DMS 273 treated with DMSO at 0.1 percent for 48 hours (cell line): ENCODE measurements at places on chromosomes 1 and 21.

DNA sequence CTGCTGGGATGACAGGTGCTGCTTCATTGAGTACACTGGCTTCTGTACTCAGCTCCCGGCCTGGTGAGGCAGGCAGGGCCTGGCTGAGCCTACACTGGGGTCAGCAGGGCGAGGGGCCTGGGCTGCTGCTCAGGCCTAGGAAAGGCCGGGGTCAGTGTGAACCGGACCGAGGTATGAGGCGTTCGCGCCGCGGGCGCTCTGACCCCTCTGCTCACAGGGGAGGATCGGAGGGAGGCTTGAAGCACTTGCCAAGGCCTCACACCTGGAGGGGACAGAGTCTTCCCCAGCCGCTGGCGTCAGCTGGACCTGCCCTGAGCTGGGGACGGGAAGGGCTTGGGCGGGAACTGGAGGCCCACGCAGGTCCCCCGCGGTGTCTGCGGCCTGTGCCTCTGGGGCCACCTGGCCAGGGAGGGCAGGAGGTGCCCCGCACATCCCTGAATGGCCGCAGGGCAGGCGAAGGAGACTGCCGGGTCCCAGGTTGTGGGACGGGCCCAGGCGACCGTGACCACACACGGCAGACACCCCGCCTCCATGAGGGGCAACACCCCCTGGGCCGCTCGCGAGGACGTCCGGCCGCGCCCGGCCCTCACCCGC, 466 bp downstream of the PEX10 start:
- no peak for DNase-seq

DNA sequence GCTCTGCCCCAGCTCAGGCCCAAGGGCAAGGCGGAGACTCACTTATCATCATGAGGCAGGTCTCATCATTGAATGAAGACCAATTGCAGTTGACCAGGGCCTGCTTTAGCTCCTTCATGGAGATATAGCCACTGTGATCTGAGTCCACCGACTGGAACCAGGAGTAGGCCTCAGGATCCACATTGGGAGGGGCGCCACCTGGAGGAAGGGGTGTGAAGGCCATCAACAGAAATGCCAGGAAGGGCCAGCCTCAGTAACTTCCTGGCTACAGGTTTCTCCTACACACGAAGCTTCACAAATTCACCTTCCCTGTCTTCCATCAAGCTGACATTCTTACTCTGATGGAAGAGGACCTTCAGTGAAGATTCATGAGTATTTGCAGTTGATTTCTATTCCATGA, 11.6 kb downstream of the PEF1 start:
- no peak for DNase-seq

GRCh38 chr1:73040811-73041210, 758.5 kb upstream of the NEGR1 start:
- DNase-seq: no peak

- DNase-seq: peak; percentile 51
These were observed 33.1 kb upstream of the SELENON start for GRCh38 chr1:25766721-25767436.

DNA sequence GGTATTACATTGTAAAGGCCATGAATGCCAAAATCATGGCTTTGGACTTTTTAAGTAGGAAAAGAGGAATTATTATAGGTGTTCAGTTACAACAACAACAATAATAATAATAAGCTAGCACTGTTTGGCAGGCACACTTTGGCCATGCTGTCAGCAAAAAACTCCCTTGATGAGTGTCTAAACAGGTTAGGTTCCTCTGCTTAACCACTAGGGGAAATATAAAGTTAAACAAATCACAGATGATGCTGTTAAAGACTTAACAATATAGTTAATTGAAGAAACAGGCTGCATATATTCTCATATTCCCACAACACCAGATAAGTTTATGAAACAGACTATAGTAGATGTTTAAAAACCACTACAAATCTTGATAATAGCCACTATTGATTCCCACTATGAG, 46.4 kb downstream of the RGS21 start:
- DNase-seq: no peak
